ENCODE measurements at places on chromosomes 13 and 19.

- peak; percentile 78 for DNase-seq
Observed at GRCh38 chr13:107376341-107377125, 808.6 kb upstream of the ARGLU1 start.

DNA sequence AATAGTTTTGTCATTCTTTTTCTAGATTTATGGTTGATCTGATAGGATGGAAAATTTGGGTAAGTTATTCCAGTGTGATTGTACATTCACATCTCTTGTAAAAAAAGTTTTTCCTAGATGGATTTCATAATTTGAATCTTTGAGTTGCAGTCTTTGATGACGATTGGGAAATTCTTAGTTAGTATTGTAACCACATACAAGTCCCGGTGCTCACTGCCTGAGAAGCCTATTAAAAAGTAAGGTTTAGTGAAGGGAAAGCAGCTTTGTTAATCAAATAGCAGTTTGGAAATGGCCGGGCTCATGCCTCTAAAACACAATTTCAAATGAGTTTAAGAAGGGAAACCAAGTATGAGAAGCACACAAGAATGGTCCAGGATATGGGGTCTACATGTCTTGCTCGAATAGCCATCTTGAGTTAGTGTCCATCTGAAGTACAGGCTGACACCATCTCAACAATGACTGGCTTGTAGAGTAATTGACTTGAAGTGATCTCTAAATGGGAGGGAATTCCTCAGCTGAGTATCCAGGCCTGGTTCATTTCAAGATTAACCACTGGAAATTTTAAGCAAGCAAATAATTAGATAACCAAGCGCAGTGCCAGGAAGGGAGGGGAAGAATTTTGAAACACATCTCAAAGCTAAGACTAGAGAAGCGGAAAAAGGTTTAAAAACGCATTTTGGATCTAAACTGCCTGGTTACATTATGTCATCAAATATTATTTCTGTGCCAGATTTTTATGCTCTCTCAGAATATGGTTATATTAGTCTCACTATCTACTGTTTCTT lies 1145.6 kb upstream of the MIR17HG start:
- DNase-seq = no peak

DNA sequence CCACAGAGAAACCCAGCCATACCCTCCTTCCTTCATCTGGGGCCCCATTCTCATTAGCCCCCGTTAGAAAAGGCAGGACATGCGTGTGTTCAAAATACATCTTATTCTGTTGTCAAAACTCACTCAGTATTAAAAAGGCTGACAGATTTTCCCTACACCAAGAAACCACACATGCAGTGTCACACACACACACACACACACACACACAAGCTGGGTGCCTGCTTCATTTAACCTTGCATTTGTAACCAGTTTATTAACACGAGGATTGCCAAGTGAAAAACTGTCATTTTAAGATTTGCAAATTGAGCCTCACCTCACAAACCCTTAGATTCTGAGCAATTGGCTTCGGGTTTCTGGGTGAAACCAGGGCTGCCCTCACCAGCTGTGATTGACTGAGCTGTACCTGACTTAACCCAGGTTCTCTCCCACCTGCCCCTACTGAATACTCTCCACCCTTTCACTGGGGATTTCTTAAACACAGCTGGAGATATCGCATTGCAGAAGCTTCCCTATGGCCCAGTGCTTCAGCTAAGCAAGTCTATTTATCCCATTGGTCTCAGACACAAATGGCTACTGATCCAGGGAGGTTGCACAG lies 172.7 kb upstream of the ZNF507 start:
- no peak for DNase-seq

- DNase-seq = no peak
Observed at GRCh38 chr19:7287722-7288121, 6.5 kb downstream of the INSR start.

- DNase-seq = no peak
Observed at GRCh38 chr13:38452656-38453055, 103.0 kb downstream of the UFM1 start.

- no peak for DNase-seq
Observed at GRCh38 chr19:8451885-8452284, 7.1 kb downstream of the HNRNPM start.

DNA sequence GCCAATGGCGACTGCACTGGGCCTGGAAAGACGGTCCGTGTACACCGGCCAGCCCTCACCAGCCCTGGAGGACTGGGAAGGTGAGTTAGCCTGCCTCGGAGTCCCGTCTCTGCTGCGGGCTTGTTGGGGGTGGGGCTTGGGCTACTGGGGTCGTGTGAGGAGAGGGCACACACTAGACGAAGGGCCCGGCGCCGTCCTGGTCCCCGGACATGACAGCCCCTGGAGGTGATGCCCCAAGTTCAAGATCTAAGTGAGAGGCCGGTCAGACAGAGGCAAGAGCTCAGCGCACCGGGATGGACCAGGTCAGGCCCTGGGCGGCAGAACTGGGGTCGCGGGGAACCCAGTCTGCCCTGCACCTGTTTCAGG lies 1.6 kb downstream of the CILP2 start:
- no peak for DNase-seq

DNA sequence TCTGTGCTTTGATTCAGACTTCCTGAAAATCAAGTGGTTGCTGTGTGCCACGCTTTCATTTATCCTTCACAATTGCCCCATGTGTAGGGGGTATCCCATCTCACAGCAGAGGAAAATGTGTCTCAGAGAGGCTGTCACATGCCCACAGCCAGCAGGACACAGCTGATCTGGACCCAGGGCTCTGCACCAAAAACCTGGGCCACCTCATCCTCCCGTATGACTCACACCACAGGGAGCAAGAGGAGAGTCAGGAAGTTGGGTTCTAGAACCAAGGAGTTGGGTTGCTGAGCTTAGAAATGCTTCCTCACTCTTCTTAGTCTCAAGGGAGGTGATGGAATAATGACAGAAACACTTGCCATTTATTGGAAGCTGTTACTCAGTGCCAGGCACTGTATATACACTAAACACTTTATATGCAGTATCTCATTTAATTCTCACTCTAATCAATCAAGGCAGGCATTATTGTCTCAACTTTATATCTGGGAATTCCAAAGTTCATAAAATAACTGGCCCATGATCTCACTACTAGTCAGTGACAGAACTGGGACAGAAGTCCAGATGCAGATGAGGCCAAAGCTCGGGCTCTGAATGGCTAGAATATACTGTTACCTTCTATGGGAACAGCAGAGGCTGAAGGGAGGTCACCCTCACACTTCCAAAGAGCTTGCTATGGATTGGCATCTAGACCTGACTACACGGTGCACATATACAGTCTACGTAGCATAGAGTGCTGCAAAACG lies 47.7 kb upstream of the ATP12A start:
- no peak for DNase-seq

GRCh38 chr19:31531326-31531725 lies 182.1 kb upstream of the TSHZ3 start:
- no peak for DNase-seq

DNA sequence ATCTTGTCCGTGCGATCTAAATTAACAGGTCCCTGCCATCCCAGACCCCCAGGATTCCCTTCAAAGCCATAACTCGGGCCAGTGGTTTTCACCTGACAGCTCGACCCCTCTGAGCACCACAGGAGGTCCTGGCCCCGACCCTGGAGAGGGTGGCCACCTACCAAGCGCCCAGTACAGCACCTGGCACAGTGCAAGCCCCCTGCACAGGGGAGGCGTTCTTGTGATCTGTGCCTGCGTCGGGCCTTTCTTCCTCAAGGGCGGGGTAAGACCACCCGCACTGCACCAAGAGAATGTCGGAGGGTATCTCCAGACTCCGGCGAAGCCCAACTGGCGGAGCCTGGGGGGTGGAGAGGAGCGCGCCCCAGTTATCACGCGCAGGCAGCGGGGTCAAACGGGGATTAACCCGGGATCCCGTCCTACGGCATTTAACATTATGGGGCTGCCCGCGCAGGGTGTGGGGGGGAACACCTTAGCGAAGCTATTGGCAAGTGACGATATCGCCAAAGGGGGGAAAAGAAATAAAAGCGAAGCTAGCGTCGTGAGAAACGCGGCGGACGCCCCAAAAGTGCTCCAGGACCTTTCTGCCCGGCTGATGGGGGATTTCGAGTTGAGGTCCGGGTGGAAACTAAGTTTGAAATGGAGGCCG lies 1.3 kb upstream of the HNRNPL start:
- DNase-seq = peak; percentile 68

DNA sequence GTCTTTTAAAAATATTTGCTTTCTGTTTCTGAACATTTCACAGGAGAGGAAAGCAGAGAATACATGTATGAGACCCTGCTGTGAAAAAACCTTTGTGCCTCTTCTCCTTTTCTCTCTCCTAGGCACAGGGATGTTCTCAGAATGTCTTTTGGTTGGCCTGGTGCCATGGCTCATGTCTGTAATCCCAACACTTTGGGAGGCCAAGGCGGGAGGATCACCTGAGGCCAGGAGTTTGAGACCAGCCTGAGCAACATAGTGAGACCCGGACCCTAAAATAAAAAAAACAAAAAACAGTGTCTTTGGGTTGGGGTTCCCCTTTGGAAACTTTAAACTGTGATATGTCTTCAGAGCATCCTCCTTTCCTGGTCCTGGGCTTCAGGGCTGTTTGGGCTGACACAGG lies 1.5 kb downstream of the ZNF627 start:
- no peak for DNase-seq

DNA sequence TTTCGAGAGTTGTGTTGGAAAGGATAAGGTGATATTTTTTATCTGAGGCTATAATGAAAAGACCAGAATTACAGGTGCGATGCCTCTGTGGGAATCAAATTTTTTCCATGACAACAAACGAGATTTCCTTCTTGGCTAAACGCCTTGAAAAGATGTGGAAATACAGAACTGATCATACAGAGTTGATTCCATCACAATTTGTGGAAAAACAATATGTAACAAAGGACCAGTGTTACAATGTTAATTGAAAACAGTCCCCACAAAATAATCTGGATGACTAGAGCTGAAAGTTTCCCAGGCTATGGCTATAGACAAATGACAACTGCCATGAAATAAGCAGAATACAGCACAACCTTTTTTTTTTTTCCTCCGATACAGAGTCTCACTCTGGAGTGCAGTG lies 628.9 kb downstream of the DIAPH3 start:
- DNase-seq = no peak

GRCh38 chr19:28889941-28890670 lies 322.8 kb downstream of the UQCRFS1 start:
- DNase-seq = no peak

- no peak for DNase-seq
Observed at GRCh38 chr13:75864718-75865117, 228.6 kb downstream of the LMO7 start.

DNA sequence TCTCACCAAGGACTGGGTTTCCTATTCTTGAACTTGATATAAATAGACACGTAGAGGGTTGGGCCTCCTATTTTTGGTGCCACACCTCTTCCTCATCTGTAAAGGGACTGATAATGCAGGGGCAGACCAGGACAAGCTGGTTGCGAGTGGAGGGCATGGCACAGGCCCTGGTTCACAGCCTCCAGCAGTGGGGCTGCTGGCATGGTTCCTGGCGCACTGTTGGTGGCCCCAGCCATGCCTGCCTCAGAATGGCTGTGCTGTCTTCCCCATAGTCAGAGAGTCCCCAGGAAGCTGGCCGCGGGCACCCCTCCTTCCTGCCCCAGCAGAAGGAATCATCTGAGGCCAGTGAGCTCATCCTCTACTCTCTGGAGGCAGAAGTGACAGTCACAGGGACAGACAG lies 10.5 kb upstream of the OVOL3 start:
- DNase-seq = no peak

GRCh38 chr19:782185-782877 lies 14.9 kb upstream of the PTBP1 start:
- no peak for DNase-seq

DNA sequence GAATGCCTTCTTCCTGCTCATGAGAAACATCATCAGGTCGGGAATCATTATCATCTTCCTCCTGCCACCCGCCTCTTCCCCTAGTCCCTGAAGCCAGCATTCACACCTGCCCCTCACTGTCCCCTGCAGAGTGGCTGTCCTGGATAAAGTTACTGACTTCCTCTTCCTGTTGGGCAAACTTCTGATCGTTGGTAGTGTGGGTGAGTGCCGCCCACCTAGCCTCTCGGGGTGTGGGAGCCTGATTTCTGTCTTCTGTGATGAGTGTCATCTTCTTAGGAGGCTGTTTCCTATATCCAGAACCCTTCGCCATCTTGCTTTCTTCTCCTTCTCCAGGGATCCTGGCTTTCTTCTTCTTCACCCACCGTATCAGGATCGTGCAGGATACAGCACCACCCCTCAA lies 12.5 kb downstream of the SLC44A2 start:
- no peak for DNase-seq

GRCh38 chr19:16325641-16326400 lies 1.2 kb downstream of the KLF2 start:
- peak; percentile 41 for DNase-seq

DNA sequence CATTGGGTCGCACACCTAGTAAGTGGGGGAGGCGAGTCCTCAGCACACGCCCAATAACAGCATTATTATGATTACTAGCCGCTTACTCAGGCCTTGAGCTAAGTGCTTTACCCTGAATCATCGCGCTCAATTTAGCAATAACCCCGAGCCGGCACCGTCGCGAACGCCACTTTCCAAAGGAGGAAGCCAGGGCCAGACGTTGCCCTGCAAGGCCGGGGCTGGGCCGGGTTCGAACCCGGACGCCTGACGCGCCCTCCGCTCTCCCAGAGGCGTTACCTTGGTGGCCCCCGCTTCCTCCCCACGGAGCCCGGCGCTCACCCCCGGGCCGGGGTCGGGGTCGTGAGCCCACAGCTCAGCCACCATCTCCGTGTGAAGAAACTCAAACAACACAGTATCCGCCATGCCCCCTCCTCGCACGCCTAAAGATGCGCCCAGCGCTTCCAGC lies at the start of gene TRAPPC6A:
TSS of gene TRAPPC6A (minus strand) at position 421 of the 445 bp plus-strand sequence. CDS start at position 402, 19 bp downstream.
- no peak for DNase-seq

DNA sequence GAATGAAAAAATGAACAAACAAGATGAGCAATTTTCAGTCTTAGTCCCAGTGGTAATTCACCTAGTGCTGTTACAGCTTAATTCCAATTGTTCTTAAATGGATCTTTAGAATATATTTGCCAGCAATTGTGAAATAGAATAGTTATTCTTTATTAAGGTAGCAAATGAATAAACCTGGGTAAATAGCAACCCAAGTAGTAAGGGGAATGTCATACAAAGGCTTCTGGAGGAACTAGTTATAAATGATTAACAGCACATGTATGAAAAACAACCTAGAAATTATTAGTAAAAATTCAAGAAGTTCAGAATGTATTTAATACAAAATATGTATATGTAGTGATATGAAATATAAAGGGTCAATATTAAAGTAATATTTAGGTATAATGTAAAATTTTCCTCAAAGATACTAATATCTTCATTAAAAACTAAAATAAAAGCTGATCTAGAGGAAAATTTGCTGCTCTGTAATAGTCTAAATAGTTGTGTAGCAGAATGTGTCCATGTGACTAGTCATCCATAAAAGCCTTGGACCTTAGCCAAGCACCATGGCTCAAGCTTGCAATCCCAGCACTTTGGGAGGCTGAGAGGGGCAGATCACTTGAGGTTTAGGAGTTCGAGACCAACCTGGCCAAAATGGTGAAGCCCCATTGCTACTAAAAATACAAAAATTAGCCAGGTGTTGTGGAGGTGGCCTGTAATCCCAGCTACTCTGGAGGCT lies 535.9 kb upstream of the ATXN8OS start:
- DNase-seq = no peak

GRCh38 chr13:91212231-91212630 lies 135.3 kb upstream of the MIR17HG start:
- DNase-seq = no peak

GRCh38 chr19:46373491-46374359 lies 26.8 kb downstream of the PPP5C start:
- peak; percentile 94 for DNase-seq

- DNase-seq = no peak
Observed at GRCh38 chr13:50370303-50370950, 355.2 kb downstream of the KCNRG start.

GRCh38 chr13:28983641-28984040 lies 163.5 kb downstream of the MTUS2 start:
- no peak for DNase-seq

GRCh38 chr19:19668230-19669012 lies at the start of gene ZNF101:
ZNF101 (plus strand) TSS chr19:19668839; CDS start chr19:19668964, 125 bp downstream.
- peak; percentile 84 for DNase-seq
